ENCODE measurements at places on chromosomes 5 and 9.

GRCh38 chr9:118940473-118940872, 428.8 kb downstream of the BRINP1 start:
- DNase-seq, result no peak

GRCh38 chr9:127457191-127457878, 6.0 kb downstream of the LRSAM1 start:
- no peak for DNase-seq

DNA sequence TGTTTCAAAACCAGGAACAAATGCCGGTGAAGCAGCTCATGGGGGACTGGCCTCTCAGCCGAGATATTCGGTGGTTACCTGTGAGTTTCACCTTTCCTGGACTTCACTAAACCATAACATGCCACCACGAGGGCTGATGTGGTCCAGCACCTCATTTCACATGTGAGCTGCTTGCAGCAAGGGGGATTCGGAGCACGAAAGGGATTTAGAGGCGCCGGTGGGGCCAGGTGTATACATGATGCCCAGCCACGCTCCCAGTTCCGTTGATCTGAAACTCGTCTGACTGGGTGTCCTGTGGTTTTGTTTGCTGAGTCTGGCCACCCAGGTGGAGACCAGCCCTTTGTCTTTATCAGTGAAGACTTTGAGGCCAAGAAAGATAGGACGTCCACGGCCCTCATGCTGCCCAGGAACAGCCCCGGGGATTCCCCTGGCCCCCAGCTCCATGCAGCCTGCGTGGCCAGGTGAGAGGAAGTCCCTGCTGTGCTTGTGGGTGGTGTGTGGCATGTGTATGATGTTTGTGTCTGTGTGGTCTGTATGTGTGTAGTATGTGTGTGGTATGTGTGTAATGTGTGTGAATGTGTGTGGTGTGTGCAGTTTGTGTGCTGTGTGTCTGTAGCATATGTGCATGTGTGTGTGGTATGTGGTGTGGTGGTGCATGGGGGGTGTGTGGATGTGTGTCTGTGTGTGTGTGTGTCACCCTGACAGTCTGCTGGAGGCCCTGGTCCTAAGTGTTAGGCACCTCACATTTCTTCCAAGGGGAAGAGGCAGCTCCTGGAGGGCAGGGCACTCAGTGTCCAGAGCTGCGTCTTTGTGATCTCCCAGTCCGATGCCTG, 23.4 kb downstream of the PHF2 start:
- DNase-seq, result no peak

GRCh38 chr9:77773381-77773780, 125.3 kb upstream of the GNA14 start:
- no peak for DNase-seq

- DNase-seq, result no peak
Observed at GRCh38 chr5:19886123-19886917, 101.7 kb downstream of the CDH18 start.

- DNase-seq, result peak; percentile 41
Observed at GRCh38 chr9:128992995-128993394, 35.1 kb downstream of the SH3GLB2 start.

- DNase-seq, result no peak
Observed at GRCh38 chr5:15774632-15775031, 274.7 kb downstream of the FBXL7 start.

DNA sequence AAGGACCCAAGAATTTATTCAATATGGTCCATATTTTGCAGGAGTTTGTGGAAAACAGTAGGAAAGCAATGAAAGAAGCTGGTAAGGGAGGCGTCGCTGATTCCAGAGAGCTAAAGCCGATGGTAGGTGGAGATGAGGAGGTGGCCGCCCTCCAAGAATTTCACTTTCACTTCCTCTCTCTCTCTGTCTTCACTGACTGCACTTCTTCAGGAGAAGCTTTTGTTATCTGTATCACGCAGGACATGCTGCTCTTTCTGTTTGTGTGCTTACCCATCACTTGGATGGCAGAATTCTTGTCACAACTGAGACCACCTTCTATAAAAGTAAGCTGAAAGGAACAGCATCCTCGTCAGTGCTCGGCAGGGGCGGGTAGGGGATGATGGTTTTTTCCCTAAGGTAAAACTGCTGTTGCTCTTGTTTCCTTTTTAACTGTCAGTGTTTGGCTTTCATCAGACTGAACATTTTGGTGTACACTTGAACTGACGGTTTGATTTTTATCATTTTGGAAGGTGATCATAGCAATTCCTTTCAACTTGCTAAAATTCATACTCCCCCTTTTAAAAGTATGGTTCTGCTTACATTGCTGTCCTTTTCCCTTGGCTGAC, 62.4 kb upstream of the FSD1L start:
- peak; percentile 68 for DNase-seq

DNA sequence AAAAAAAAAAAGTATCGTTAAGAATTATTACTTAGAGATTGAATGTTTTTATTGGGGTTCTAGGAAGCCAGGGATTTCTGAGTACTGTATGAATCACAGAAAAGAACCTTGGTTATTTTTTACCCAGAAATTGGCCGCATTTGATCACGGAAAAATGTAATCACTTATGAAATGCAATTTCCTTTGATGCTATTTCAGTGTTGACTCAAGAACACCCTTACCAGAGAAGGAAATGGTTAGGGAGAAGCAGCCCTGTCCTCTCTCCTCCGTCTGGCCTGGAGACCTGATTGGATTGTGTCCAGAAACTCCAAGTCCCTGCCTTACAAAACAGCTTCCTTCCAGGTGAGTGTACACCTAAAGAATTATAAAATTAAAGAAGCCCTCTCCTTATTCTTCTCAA, 116.7 kb downstream of the MED10 start:
- no peak for DNase-seq

- no peak for DNase-seq
Observed at GRCh38 chr9:36729906-36730305, 157.2 kb downstream of the MELK start.

- no peak for DNase-seq
Observed at GRCh38 chr5:66361070-66361469, 217.0 kb downstream of the SREK1 start.

DNA sequence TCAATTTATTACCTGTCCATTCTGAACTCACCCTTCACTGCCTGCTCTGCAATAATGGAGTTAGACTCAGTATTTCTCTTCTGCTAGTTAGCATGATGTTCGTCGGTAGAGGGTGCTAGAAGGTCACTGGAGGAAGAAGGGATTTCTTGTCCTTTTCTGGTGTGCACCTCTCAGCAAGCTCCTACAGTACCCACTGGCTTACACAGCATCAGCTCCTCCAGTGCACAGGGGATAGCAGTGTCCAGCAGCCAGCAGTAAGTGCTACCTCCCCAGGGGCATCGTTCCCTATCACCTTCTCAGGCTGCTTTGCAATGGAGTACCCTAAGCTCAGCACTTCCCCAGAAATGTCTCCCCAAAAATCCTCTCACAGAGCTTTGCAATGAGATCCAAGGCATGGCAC, 45.9 kb upstream of the APC start:
- peak; percentile 69 for DNase-seq

GRCh38 chr9:20698782-20699181, 14.7 kb downstream of the FOCAD start:
- DNase-seq, result peak; percentile 10

DNA sequence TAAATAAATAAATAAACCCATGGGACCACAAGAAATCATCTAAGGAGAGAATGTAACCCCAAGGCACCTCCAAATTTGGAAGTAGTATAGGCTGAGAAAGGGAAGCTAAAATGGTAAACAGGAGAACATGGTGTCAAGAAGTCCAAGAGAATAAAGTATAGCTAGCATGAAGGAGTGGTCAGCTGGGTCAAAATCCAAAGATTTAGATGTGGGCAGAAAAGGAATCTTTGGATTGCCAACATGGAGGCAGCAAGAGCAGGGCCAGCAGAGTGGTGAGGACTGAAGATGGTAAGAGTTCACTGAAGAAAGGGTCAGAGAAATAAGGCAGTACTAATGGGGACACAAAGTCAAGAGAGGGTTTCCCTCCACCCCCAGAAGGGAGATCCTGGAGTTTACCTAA, 53.0 kb downstream of the TSSK1B start:
- no peak for DNase-seq

DNA sequence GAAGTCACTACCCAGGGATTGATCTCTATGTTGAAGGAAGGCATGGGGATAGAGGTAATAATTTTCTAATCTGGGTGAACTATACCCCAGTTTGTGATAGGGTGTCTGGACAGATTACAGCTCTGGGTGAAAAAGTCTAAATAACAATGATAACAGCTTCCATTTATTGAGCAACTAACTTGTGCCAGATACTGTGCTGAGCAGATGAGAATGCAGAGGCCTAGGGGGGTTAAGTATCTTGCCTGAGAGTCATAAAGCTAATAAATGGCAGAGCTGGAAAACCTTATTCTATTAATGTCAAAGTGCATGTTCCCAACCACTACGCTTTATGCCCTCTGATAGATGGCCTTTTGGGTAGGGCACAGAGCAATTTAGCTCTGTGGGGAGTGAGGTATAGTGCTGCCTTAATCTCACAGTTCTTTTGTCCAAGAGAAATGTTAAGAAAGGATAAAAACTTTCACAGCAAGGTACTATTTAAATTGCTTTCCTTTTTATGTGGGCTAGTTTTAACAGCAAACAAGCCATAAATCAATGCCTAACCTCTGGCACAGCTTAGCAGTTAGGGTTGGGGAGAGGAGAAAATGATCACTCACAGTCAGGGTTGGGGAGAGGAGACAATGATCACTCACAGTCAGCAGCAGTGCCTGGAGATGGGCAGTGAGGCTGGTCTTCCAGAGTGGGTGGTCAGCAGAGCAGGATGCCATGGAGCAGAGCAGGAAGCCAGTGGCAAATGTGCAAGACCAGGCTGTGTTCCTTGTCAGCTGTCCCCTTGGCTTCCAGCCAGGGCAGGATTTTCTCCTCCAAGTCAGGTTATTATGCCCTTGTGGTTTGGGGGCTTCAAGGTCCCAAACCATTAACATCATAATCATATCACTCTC, 187.0 kb downstream of the CARTPT start:
- DNase-seq, result no peak

DNA sequence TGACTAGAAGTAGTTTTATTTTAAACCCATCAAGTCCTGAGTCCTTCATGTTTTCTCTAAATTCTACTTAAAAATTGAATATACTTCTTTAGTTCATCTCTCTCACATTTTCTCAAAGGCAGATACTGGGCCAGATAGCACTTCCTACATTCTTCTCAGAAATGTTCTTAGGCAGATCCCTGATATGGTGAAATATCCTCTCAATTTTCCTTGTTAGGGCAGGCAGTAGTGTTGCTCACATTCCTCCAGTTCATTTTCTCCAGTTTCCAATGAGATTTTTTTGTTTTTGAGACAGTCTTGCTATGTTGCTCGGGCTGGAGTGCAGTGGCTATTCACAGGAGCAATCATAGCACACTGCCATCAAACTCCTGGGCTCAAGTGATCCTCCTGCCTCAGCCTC, 5.7 kb downstream of the GCNT1 start:
- DNase-seq, result no peak

- DNase-seq, result no peak
Observed at GRCh38 chr5:177440211-177440989, 6.2 kb upstream of the PRR7 start.

GRCh38 chr5:75601567-75601966, 9.7 kb upstream of the ANKDD1B start:
- DNase-seq, result no peak

DNA sequence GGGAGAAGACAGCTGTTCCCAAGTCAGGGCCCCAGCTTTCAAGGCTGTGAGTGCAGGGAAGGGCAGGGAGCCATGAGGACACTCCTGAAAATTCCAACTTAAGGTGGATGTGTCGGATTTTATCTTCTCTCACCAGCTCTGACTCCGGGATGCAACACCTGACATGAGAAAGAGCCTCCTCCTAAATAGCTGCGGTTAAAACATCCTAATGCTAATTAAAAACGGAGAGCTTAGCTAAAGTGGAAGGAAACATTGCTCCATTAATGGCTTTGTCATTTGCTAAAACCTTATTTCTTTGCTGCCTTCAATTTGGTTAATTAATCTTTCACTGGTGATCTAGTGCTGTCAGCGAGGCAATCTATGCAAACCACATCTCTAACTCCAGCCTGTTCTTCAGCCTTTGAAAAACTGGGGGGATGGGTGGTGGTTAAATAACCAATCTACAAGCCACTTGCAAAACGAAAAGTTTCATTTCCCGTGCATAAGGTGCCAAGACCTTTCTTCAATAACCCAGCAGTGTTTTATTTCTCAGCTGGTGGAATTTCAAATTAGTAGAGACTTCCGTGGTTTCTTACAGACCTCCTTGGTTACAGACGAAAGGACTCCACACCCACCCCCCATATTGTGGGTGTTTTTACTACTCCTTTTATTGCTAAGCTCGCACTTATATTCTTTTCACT, 379.6 kb downstream of the MLLT3 start:
- peak; percentile 85 for DNase-seq

DNA sequence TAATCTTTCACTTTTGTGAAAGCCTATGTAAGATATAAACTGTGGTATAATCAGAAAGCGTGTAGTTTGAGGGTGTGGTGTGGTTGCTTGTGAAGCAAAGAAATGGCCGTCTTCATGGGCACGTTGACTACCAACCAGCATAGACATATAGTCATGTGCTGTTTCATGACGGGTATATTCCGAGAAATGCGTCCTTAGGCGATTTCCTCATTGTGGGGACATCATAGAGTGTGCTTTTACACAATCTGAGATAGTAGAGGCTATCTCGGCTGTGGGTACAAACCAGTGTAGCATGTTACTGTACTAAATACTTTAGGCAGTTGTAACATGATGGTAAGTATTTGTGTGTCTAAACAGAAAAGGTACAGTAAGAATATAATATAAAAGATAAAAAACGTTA, 79.7 kb upstream of the LRRC70 start:
- DNase-seq, result no peak

- peak; percentile 45 for DNase-seq
Observed at GRCh38 chr9:93598647-93599241, 22.4 kb downstream of the PHF2 start.

GRCh38 chr5:72600391-72600981, 93.3 kb upstream of the ZNF366 start:
- no peak for DNase-seq

DNA sequence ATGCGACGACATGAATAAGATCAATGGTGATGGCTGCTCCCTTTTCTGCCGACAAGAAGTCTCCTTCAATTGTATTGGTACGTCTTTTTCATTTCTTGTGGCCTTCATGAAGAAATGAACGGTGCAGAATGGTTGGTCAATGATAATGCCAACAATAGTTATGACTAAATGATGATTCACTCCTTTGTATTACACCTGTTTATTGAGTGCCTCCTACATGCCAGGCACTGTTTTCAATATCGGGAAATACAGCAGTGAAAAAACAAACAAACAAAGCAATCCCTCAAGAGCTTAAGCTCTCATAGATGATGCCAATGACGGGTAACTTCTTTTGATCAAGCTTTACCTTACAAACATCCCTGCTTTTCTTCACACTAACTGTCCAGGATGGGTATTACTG, 117.7 kb downstream of the PAPPA start:
- no peak for DNase-seq

- DNase-seq, result no peak
Observed at GRCh38 chr5:16921211-16921610, 14.9 kb downstream of the MYO10 start.

Measured in Jurkat, Clone E6-1 (cell line).